ENCODE measurements at places on chromosomes 4 and X.

GRCh38 chr4:66562276-66562806 lies 892.1 kb upstream of the EPHA5 start:
- DNase-seq, result no peak

- no peak for DNase-seq
These were observed 105.1 kb upstream of the MXRA5 start for GRCh38 chrX:3451571-3451970.

DNA sequence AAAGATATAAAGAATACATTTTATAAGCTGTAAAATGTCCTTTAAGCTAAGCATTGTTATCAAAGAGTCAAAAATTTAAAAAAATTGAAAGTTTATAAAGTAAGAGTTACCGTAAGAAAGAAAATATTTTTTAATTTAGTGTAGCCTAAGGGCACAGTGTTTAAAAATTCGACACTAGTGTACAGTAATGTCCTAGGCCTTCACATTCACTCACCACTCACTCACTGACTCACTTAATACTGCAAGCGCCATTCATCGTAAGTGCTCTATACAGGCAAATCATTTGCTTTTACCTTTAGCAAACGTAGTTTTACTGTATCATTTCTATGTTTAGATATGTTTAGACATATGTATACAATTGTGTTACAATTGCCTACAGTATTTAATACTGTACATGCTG lies 20.2 kb downstream of the GLRA3 start:
- no peak for DNase-seq

- DNase-seq, result no peak
These were observed 2675.7 kb downstream of the PCDH7 start for GRCh38 chr4:33395731-33396485.

DNA sequence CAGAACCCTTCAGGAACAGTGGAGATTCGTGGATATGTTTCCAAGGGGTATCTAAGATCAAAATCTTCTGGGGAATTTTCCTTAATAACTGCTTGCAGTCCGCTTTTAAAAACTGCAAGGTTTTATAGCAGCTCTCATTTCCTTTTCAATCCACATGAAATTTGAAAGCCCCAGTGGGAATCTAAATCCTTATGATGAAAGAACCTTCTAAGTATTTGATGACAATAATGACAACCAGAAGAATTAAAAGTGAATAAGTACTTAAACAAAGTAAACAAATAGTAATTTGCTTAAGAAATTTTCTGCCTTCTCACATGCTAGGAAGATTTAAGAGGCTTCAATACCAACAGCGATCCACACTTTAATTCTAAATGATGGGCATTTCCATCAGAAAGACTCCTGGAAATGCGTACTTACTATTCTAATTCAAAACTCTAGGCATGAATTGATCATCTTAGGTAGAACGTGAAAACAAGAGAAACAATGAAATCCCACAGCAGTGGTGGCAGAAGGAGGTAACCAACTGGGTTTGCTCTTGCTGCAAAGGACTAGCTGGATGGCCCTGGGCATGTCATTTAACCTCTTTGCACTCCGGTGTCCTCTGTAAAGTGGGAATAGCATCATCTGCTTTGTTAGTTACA lies 37.6 kb upstream of the S100G start:
- no peak for DNase-seq

DNA sequence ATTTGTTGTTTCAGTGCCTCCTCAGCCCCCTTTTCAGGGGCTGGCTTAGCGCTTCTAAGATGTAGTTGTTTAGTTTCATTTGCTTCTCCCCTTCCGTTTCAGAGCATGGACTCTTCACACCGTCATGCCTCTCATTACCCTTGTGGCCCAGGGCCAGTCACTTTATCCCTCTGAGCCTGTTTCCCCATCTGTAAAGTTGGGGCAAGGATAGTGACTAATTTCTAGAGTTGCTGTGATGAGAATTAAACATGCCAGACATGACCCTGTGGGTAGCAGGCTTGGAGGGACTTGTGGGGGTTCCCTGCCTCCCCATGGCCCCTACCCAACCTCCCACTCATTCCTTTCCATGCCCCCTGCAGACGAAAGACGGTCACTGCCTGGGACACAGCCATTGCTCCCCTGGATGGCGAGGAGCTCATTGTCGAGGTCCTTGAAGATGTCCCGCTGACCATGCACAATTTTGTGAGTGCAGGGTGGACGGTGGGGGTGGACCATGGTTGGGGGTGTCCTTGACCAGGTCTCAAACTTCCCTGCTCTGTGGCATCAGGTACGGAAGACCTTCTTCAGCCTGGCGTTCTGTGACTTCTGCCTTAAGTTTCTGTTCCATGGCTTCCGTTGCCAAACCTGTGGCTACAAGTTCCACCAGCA lies 3.6 kb downstream of the ARAF start:
- DNase-seq, result no peak

- DNase-seq, result no peak
These were observed 113.8 kb upstream of the NKX1-1 start for GRCh38 chr4:1519787-1520661.

DNA sequence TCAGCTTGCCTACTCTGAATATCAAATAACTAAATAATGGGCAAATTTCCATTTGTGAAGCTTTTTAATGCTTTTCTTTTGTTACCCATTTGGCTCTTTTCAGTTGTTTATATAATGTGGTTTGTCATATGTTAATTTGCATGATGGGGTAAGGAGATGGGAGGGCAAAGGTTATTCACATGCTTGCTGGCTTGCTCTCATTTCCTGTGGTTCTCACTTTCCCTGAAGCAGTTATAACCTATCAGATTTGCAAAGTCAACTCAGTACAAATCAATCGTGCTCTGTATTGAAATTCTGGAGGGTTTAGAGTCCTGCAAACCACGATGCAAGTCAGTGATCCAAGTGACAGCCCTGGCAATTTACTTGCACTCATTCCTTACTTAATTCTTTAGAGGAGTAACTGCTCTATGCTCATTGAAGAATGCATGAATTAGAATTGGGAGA lies 711.2 kb downstream of the ADGRL3 start:
- no peak for DNase-seq

- no peak for DNase-seq
These were observed 6.0 kb upstream of the ASB11 start for GRCh38 chrX:15321447-15321846.

DNA sequence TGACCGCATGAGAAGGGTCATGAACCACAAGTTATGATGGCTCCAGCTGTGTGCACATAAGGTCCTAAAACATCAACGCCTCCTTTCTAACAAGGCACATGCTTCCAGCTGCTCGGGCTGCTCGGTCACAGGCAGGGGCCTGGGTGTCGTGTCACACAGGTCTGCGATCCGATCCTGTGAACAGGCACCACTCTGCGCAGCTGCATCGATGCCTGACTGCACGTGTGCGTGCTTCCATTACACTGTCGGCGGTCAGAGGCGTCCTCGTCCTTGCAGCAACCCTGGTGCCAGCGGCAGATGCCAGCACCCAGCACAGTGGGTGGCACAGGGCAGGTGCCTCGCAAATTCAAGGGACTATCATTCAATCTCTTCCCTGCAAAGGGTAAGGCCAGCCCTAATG lies 23.9 kb downstream of the ZFYVE28 start:
- DNase-seq, result no peak

GRCh38 chr4:6180841-6181631 lies 19.3 kb downstream of the JAKMIP1 start:
- DNase-seq, result no peak

GRCh38 chrX:17567187-17567586 lies 170.1 kb upstream of the SCML1 start:
- DNase-seq, result no peak

DNA sequence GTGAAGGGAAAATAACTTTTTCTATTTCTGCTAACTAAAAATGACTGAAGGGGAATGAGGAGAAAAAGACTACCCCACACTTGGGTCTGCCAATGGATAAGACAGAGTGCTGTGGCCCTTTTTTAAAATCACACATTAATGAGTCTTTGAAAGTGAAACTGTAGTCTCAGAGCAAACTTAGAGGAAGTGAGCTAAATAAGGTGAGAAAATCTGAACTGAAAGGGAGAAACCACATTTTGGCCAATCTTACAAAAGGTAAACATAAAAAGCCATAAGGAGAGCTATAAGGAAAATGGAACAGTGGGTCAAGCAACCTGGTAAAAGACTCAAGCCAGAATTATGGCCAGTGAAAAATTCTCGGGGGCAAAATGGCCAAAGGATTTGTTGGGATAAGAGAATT lies 755.1 kb upstream of the IGFBP7 start:
- DNase-seq, result no peak

- no peak for DNase-seq
These were observed 39.3 kb upstream of the TXK start for GRCh38 chr4:48173056-48173991.

- DNase-seq, result no peak
These were observed 133.3 kb upstream of the RAI2 start for GRCh38 chrX:17994429-17994828.

DNA sequence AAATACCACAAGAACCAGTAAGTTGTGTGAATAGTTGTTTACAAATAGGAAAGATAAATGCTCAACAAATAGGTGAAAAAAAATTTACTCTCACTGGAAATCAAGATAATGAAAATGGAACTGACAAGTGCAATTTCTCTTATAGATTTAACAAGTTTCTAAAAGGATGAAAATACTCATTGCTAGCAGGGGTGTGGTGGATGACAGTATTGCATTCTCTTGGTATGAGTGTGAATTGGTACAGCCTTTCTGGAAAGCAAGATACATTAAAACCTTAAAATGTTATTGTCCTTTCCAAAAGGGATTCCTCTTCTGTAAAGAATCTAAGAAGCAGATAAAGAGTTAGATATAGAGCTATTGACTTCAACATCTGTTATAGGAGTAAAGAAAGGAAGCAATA lies 240.0 kb upstream of the RPS6KA3 start:
- no peak for DNase-seq

DNA sequence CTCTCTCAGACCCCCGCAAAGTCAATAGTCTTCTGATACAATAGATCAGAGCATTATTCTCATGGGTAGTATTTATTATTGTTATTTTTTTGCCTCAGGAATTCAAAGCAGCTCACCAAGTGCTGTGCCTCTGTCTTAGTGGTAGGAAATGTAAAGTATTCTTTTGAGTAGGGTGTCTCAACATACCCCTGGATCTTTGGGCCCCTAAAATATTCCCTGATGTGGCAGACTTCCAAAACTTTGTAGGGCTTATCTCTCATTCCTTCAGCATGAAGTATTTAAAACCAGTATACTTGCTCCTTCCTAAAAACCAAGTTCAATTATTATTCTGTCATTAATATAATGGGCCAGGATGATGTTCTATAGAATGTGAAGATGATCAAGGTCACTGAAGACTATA lies 115.3 kb upstream of the ZNF827 start:
- DNase-seq, result no peak

- DNase-seq, result no peak
These were observed 11.3 kb upstream of the AREG start for GRCh38 chr4:74433541-74434172.

GRCh38 chrX:122187069-122187713 lies 996.9 kb upstream of the GRIA3 start:
- no peak for DNase-seq

- no peak for DNase-seq
These were observed 512 bp downstream of the NOP14 start for GRCh38 chr4:2962614-2963174.

- peak; percentile 36 for DNase-seq
These were observed 85.7 kb upstream of the MTM1 start for GRCh38 chrX:150482537-150483206.

- DNase-seq, result no peak
These were observed 25.9 kb downstream of the COL25A1 start for GRCh38 chr4:109276482-109277095.

DNA sequence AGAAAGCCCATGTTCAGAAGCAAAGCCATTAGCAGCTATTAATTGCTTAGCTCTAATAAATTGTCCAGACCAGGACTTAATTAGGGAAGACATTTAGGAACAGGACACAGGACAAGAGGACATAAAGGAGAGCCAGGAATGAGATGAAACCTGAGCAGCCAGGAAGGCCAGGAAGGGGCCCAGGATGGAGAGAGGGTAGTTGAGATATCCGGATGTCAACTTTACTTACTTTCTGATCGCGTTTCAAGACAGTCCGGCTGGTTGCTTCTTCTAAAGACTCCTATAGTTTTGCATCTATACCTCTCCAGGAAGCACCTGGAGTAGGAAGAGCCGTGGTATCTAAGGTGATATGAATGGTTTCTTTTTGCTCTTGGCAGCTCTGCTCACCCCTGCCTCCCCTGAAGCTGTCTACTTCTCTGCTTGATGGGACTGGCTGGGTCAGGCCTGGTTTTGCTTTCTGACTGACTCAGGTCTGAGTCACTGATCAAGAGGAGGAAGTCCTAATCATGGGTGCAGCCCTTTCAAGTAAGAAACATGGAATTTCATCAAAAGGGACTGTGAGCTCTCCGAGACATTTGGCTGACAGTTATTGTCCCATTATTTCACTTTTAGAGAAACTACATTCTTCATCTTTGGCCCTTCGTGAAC lies 733.3 kb downstream of the RPA4 start:
- DNase-seq, result no peak

- DNase-seq, result no peak
These were observed 215.1 kb downstream of the NR3C2 start for GRCh38 chr4:148227147-148227546.

DNA sequence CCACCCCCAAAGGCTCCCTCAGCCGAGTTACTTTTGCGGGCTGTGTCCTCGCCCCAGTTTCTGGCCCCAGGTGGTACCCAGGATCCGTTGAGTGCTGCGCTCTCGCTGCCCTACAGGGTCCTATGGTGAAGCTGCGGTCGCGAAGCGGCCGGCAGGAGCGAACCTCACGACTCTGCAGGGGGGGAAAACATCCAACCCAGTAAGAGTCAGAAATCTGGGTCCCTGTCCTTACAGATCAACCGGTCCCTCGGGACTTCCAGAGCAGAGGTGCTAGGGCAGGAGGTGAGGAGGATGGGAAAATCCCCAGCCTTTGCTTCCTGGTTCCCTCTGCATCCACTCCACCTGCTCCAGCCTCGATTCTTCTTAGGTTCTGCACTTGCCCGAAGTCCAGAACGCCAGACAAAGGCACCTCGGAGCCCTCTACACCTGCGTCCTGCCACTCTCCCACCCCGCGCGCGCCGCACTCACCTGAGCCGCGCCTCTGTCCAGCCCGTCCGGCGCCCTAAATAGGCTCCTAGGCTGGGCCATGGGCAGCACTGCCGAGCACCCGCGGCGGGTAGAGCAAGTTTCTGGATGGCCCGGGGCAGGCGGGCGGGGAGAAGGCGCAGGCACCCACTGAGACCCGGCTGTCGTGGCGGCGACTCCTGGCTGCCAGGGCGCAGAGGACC lies at the start of gene HS3ST1:
HS3ST1 (minus strand) TSS at position 664 of the 668 bp plus-strand sequence. CDS start 28,889 bp downstream, outside the sequence.
- no peak for DNase-seq

- no peak for DNase-seq
These were observed 43.1 kb downstream of the MAB21L2 start for GRCh38 chr4:150625033-150625432.

GRCh38 chr4:89368861-89369260 lies 61.3 kb upstream of the GPRIN3 start:
- DNase-seq, result no peak

GRCh38 chr4:73299548-73300280 lies 41.1 kb upstream of the ANKRD17 start:
- no peak for DNase-seq

- no peak for DNase-seq
These were observed 191.6 kb downstream of the ANAPC10 start for GRCh38 chr4:144906181-144906925.

GRCh38 chrX:57822398-57822797 lies 87.9 kb downstream of the ZXDA start:
- DNase-seq, result no peak
